ENCODE measurements at places on chromosomes 7 and 10. TPM values are rescaled to one million over a fixed set of nuclear protein-coding genes. Genes with fewer than 3 reads are reported as not detected.

DNA sequence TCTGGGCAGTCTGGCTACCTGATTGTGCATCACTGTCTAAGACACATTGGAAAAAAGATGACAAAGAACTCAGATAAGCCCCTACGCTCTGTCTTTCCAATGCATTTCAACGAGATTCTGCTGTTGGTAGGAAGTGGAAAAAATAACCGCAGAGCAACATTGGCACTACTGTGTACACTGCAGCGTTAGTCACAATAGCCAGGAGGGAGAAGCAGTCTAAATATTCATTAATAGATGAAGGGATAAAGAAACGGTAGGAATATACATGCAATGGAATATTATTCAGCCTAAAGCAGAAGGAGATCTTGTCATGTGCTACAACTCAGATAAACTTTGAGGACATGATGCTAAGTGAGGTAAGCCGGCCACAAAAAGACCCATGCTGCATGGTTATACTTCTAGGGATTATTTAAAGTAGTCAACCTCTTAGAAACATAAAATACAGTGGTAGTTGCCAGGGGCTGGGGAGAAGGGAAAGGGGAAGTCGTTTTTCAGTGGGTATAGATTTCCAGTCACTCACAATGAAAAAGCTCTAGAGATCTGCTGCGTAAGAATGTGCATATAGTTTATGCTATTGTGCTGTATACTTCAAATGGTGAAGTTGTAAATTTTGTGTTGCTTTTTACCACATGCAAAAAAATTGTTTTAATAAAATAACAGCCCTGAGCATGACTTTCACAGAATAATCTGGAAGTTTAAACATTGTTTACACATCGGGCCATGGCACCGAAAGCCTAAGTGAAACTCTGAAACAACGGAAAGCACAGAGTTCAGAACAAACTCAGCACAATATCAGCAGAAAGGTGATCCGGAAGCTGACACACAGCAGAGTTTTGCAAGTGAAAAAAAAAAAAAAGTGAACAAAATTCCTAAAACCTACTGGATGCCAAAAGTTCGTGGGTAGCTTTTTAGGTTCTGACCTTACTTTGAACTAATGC lies 40.1 kb downstream of the ELMO1 start:
- no peak for DNase-seq
- no peaks in the 10 kb centered on the region for H3K27me3 ChIP-seq
- H3K27ac ChIP-seq = no peak overlapping the region
- H3K4me1 ChIP-seq = peaks cover 8% of the 10 kb centered on the region

DNA sequence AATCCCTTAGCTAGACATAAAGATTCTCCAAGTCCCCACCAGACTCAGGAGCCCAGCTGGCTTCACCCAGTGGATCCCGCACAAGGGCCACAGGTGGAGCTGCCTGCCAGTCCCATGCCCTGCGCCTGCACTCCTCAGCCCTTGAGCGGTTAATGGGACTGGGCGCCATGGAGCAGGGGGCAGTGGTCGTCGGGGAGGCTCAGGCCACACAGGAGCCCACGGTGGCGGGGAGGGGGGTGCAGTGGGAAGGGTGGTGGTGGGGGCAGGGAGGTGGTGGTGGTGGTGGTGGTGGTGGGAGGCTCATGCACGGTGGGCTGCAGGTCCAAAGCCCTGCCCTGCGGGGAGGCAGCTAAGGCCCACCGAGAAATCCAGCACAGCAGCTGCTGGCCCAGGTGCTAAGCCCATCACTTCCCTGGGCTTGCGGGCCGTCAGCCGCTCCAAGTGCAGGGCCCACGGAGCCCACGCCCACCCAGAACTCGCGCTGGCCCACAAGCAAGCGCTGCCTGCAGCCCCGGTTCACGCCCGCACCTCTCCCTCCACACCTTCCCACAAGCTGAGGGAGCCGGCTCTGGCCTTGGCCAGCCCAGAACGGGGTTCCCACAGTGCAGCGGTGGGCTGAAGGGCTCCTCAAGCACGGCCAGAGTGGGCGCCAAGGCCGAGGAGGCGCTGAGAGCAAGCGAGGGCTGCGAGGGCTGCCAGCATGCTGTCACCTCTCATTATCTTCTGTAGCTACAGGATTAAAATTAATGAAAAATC lies 732.5 kb upstream of the POM121L12 start:
- peaks cover 6% of the 10 kb centered on the region for H3K36me3 ChIP-seq
- DNase-seq = no peak
- peaks cover 7% of the 10 kb centered on the region for H3K4me1 ChIP-seq
- no peak overlapping the region for H3K27ac ChIP-seq
- H3K4me3 ChIP-seq = no peak overlapping the region

The CHAT gene
- total RNA-seq = 3.3 TPM

The OR2A1 gene
- 0.19 TPM for total RNA-seq

Measured in neural crest cell (in vitro differentiated cells).